Foreskin fibroblast (primary cell): ENCODE measurements at places on chromosomes 12 and 14.

- DNase-seq = no peak
Observed at GRCh38 chr12:1946296-1946695, 27.8 kb upstream of the CACNA2D4 start.

- peak; percentile 71 for DNase-seq
Observed at GRCh38 chr12:22283006-22283506, 51.5 kb downstream of the ST8SIA1 start.

DNA sequence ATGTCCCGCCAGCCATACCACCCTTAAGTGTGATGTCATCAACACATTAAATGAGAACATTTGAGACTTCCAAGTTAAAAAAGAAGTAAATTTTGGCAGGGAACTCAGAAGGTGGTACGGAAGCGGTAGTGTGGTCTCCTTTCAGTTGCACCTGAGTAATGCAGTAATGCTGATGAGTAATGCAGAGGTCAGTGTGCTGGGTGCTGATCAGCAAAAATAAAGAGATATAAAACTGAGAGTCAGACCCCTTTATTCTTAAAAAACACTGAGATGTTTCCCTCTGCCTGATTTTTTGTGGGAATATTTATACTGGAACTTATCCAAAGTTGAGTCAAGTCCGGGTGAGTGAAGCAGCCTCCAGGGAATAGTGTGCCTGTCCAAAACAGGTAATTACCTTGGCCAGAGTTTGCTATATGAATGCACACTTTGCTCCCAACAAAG lies 370.6 kb upstream of the PRICKLE1 start:
- DNase-seq = no peak

DNA sequence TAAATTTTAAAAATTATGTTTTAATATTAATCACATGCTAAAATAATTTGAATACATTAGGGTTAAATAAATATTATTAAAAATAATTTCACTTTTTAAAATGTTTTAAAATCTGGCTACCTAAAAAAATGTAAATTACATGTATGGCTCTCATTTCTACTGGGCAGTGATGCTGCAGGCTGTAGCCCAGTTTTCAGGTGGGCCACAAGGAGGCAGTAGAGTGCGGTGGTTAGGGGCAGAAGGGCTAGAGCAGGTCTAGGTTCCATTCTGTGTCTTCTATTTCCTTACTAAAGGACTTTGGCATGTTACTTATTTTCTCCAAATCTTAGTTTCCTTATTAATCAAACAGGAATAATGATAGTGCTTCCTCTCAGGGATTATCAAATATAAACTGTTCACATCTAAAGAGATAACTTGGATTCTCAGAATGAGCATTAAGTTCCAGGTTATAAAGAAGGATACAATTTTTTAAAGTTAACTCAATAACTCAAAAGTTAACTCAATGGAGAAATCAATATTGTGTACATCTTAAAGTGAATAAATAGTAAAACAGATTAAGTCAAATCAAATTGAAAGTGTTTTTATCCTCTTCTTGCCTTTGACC lies 54.9 kb upstream of the OVCH1 start:
- DNase-seq = peak; percentile 75

GRCh38 chr12:75786070-75786469 lies 245.5 kb downstream of the PHLDA1 start:
- DNase-seq = no peak

DNA sequence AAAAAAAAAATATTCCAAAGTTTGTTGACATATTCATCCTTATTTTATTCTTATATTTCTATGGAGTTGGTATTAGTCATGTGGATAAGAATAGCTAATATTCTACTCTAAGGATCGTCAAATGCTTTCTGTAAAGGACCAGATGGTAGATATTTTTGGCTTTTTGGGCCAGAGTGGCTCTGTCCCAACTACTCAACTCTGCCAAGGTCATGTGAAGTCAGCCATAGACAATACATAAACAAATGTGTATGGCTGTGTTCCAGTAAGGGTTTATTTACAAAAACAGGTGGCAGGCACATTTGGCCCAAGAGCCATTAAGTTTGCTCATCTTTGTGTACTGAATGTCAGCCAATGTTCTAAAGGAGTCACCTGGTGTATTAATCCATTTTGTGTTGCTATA lies 131.8 kb downstream of the TBX5 start:
- no peak for DNase-seq

DNA sequence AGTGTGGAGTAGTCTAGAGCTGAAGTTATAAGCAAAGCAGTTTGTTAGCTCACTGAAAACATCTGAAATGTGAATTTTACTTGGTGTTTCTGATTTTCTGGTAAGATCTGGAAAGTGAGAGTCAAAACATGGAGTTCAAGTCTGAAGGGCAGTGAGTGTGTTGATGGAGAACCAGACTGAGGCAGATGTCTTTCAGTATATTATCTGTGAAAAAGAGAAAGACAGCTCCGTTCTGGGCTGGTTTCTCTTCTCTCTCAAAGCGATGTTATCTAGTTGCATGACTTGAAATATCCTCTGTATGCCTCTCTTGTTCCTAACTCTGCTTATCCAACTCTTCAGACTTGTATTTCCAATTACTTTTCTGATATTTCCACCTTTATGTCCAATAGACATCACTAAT lies 381.9 kb upstream of the RGS6 start:
- no peak for DNase-seq

DNA sequence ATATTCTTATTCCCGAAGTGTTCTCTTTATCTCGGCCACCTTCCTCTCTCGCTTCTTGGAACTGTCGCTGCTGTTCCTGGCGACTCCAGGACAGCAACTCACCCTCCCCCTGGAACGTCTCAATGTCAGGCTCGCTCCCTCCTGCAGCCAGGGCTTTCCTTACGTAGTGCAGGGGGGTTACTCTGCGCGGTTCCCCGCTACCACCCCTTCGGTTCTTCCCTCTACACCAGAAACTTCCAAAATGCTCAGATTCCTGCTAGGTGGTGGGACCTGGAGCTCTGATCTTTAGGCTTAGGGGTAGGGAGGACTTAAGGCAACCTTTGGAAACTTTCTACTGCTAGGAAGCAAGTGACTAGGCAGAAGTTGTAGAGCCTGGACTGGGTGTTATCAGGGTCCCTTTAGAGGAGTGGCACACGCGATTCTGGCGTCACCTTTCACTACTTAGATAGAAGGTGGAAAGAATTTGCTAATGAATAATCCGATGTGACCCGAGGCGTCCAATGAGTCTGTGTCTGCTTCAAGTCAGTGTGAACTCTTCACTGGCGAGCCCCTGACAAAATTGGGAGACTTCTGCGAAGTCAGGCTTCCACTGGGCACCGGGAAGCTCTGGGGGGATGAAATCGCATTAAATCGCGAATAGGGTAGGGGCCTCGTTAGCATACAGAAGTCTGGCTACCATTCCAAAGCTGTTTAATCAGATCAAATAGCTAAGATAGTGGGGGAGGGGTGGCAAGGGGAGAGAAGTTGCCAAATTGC lies 900 bp upstream of the DPF3 start:
- peak; percentile 62 for DNase-seq

DNA sequence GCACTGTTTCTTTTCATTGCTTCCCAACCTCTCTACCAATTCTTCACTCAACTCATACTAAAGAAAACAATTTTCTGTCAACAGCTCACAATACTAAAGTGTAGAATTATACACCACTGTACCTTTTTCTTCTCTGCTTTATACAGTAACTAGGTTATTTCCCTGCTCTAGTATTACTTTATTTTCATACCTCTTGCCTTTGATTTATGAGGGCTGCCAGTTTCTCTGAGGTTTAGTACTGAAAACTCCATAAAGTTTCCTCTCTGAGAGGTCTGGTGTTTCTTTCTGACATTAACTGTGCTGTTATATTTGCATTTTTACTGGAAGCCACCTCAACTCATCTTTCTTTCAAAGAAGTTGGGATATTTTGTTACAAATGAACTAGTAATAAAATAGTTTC lies 63.0 kb upstream of the GRIP1 start:
- no peak for DNase-seq

DNA sequence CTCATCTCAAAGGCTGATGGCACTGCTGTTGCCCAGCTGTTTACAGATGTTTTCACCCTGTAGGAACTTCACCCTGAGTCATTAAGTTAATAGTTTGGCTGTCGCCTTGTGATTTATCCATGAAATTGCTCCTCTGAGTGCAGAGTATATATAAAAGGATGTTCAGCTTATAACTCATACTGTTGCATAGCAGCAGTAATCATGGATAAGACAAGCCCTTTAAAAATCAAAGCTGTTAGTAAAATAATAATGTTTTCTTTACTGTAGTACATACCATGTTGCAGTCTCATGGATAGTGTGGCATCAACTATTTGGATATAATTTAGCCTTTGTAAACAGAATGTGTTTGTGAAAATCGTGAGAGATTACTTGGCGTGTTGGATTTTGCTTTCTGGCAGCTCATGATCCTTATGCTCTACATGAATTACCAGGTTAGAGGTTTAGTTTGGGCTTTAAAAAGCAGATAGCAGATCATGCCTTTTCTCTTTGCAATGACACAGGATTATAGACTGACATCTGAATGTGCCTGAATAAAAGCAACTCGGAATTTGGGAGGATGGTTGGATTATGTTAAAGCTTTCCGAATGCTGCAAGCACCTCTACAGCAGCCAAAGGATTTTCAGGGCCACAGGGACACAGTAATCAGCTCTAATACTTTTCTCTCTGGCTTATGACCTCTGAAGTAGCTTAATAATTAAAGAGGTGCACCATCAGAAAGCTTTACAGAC lies 279.7 kb upstream of the ATP2B1 start:
- DNase-seq = peak; percentile 38

GRCh38 chr12:84046859-84047258 lies 865.7 kb downstream of the SLC6A15 start:
- DNase-seq = peak; percentile 2

GRCh38 chr14:63508033-63508432 lies 35.1 kb downstream of the PPP2R5E start:
- no peak for DNase-seq

DNA sequence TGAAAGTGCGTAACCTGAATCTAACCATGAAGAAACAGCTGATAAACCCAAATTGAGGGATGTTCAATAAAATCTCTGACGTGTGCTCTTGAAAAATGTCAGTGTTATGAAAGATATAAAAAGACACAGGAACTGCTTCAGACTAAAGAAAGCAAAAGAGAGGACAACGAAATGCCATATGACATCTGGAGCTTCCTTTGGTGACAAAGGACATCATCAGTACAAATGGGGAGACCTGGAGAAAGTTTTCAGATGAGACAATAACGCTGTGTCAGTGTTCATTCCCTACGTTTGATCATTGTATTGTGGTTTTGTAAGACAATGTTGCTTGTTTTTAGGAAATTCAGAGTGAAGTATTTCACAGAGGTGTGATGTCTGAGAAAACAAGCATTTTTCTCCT lies 125.9 kb upstream of the MAP1LC3B2 start:
- DNase-seq = no peak

- DNase-seq = no peak
Observed at GRCh38 chr14:32584079-32584478, 255.0 kb downstream of the AKAP6 start.

DNA sequence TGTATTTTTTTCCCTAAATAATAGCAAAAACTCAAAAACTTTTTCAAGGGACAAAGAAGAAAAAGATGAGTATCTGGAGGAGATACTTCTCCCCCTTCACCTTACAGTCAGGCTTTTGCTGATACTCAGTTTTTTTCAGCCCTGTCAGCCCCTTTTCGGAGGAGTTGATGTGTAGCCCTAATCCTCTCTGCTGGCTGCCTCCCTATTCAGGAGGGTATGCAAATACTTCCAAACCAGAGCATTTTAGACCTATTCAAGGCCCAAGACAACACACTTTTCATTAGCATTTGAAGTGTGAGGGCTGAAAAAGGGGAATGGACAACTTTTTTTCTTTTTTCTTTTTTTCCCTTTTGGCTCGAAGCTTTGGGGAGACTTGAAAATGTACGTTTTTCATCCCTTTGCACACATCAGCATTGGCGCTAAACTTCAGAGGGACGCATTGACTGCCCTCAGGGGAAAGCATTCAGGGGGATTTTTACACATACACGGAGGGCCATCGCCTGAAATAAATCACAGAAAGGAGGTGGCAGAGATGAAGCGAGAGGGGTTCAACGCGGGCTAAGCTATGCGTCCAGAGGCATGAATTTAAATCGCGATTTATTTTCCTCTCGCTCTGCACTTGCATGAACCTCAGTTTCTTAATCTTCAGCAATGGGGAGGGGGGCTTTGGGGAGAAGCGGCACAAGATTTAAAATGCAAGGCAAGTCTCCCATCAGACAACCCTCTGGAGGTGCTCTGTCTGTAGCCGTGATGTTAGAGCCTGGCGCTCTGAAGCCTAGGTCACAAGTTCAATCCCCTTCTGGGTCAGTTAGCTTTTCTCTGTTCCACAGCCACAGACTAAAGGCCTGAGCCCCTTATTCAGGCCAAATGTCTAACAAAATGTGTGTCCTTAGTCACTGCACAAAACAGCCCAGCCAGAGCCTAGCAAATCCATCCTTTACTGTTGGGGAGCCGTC lies 86.3 kb downstream of the ASCL1 start:
- DNase-seq = no peak

- DNase-seq = no peak
Observed at GRCh38 chr14:51069055-51069454, 25.9 kb downstream of the TRIM9 start.
